ENCODE measurements at places on chromosomes 2 and 18. TPM values are rescaled to one million over a fixed set of nuclear protein-coding genes. Genes with fewer than 3 reads are reported as not detected.
A peak's percentile ranks its signal among the peaks of the same experiment; 100 is the strongest.

The KCNS3 gene
- 5.5 TPM for total RNA-seq

The CXCR2 gene
- total RNA-seq, result not detected

The COL4A4 gene
- 0.05 TPM for total RNA-seq

The CNTNAP5 gene
- total RNA-seq, result 22.0 TPM

The COL4A3 gene
- total RNA-seq, result not detected

DNA sequence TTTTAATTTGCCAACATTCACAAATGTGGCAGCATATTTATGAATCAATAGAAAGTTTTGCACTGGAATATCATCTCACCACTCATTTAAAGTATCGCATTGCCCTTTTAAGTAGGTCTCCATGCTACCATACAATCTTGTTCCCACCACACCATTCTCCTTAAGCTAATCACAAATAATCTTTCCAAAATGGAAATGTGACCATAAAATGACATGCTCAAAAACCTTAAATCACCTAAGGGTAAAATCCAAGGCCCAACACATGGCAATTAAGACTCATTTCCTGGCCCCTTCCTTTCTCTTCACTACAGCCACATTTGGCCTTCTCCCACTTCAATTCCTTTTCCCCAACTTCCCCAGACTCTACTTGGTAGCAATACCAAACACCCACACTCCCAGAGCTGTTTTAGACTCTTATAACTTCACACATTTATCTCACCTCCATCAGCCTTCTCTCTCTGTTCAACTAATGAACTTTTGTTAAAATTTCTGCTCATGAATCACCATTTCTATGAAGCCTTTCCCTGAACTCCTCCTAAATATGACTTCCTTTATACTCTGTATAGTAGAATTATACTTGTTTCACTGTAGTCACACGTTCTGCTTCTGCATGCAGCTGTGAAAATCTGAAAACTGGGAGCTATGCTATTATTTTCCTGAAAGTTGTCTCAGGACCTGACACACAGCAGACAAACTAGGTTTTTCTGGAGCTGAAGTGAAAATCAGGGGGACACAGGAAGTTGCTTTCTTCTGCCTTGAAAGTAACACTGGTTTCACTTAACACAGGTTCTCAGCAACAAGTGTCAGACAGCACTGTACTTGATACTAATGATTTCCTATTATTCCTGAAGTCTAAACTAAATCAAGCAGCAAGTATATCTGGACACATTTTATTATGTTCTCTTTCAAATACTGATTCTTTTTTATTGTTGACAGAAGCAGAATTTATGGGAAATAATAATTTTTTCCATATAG lies 303.9 kb downstream of the ZEB2 start:
- no peak overlapping the region for H3K27ac ChIP-seq
- no peaks in the 10 kb centered on the region for H3K27me3 ChIP-seq
- DNase-seq, result no peak
- H3K4me3 ChIP-seq, result no peak overlapping the region
- H3K36me3 ChIP-seq, result no peaks in the 10 kb centered on the region

DNA sequence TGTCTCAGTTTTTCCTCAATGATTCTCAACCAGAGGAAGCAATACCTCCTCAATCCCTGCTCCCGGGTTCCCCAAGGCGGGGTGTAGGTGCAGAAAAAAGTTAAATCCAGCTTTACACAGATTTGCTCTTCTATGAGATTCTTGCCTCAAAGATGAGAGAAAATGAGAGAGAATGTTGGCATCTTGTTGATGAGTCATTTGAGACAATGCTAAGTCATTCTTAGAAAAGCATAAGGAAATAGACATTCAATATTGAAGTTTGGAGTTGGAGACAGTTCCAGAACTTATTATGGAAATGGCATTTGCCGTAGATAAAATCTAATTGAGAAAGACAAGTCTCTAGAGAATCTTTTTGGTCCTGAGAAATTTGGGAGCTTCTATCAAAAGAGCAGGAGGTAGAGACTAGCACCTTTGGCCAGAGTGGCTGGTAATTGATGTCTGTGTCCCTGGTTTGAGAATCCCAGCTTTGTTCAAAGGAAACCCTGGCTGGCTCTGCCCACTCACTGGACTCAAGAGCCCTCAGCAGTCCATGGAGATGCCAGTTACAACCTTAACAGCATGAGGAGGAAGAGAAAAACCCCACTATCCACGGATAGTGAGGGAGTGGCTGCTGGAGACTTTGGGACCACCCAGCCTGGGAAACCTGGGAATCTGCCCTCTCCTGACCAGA lies 181.2 kb downstream of the FAM124B start:
- no peak overlapping the region for H3K4me3 ChIP-seq
- peaks cover 4% of the 10 kb centered on the region for H3K27me3 ChIP-seq
- no peak overlapping the region for H3K27ac ChIP-seq
- H3K36me3 ChIP-seq, result no peaks in the 10 kb centered on the region

DNA sequence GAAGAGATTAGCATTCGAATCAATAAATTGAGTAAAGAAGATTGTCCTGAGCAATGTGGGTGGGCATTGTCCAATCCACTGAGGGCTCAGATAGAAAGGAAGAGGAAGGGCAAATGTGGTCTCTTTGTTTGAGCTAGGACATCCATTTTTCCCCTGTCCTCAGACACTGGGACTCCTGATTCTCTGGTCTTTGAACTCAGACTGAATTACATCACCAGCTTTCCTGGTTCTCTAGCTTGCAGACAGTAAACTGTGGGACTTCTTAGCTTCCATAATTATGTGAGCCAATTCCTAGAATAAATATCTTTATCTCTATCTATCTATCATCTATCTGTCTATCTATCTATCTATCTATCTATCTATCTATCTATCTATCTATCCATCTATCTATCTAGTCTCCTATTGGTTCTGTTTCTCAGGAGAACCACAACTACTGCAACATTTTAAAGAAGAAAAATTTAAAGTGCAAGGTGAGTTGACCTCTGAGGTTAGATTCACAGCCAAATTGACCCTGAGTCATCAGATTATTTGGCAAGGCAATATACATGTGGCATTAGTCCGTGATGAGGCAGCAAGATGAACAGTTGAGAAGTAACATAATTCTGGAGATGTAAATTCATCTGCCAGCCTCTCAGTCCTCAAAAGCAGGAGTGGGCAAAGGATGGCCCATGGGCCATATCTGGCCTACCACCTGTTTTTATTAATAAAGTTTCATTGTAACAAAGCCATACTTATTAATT lies 191.4 kb downstream of the PDE11A start:
- H3K27me3 ChIP-seq, result no peaks in the 10 kb centered on the region
- DNase-seq, result no peak
- H3K4me1 ChIP-seq, result peaks cover 5% of the 10 kb centered on the region
- no peak overlapping the region for H3K4me3 ChIP-seq
- H3K36me3 ChIP-seq, result no peaks in the 10 kb centered on the region

GRCh38 chr2:16760426-16760825 lies 94.8 kb upstream of the CYRIA start:
- no peak for DNase-seq
- H3K4me3 ChIP-seq, result no peak overlapping the region
- H3K27me3 ChIP-seq, result peaks cover 2% of the 10 kb centered on the region
- no peak overlapping the region for H3K27ac ChIP-seq
- H3K4me1 ChIP-seq, result peaks cover 7% of the 10 kb centered on the region

DNA sequence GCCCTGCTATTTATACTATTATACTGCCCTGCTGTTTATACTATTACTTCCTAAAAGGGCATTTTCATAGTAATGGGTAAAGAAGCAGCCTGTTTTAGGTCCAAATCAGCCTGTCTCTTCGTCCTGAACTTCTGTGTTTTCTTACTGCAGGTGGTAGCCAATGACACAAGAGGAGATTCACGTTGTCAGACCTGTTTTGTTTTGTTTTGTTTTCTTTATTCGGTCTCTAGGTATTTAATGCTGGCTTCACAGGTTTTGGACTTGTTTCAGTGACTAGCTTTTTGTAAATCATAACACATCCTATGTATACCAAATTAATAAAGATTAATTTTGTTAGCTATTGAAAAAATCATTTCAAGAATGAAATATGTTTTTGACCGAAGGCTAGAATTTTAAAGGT lies 116.4 kb downstream of the MAP3K20 start:
- H3K27me3 ChIP-seq, result no peaks in the 10 kb centered on the region
- no peak overlapping the region for H3K4me3 ChIP-seq
- H3K27ac ChIP-seq, result no peak overlapping the region
- H3K4me1 ChIP-seq, result no peaks in the 10 kb centered on the region

DNA sequence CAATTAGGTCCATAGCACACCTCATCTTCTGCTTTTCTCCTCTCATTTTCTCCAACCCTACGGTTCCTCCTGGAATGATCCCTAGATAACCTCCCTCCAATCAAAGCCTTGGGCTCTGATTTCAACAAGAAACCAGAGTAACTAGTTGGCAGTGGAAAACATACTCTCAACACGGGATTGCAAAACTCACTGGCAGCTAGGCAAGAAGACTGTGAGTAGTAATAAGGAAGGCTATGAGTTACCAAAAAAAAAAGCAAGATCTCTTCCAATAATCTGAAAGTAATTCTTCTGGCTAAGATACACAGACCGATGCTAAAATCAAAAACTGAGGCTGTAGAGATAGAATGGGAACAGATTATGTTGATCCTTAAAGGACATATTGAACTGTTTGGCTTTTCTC lies 28.4 kb upstream of the CCDC102B start:
- no peaks in the 10 kb centered on the region for H3K27me3 ChIP-seq
- H3K27ac ChIP-seq, result no peak overlapping the region
- H3K4me3 ChIP-seq, result no peak overlapping the region
- peaks cover 6% of the 10 kb centered on the region for H3K36me3 ChIP-seq

DNA sequence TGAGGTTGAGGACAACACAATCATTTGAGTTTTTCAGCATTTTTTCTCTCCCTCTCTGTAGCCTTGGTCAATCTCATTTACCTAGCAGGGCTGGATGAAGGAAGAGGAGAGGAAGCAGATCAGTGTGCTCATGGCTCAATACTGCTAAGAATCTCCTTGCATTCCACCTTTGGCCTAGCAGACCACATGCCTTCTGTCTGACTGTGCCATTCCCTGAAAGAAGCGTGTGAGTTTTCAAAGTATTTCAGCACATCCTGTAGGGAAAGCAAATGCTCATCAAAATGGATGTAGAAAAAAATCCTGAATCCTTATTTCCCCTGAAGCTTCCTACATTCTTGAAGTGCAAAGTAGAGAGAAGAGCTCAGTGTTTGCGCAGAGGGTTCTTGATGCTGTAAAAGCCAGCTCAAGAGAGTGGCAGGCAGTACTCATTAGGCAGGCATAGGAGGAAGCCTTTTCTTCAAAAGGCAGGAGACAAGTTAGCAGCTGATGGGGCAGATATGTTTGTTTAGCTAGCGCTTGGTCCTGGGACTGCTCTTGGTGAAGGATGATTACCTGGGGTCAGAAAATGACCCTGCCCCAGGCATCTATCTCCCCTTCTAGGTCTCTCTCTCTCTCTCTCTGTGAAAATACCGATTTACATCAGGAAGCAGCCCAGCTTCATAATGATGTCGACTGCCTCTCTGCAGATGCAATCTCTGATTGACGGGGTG lies 14.4 kb upstream of the PIK3C3 start:
- H3K4me3 ChIP-seq, result no peak overlapping the region
- no peaks in the 10 kb centered on the region for H3K36me3 ChIP-seq
- H3K27ac ChIP-seq, result no peak overlapping the region
- DNase-seq, result no peak
- H3K4me1 ChIP-seq, result no peaks in the 10 kb centered on the region
- H3K27me3 ChIP-seq, result peaks cover 2% of the 10 kb centered on the region

DNA sequence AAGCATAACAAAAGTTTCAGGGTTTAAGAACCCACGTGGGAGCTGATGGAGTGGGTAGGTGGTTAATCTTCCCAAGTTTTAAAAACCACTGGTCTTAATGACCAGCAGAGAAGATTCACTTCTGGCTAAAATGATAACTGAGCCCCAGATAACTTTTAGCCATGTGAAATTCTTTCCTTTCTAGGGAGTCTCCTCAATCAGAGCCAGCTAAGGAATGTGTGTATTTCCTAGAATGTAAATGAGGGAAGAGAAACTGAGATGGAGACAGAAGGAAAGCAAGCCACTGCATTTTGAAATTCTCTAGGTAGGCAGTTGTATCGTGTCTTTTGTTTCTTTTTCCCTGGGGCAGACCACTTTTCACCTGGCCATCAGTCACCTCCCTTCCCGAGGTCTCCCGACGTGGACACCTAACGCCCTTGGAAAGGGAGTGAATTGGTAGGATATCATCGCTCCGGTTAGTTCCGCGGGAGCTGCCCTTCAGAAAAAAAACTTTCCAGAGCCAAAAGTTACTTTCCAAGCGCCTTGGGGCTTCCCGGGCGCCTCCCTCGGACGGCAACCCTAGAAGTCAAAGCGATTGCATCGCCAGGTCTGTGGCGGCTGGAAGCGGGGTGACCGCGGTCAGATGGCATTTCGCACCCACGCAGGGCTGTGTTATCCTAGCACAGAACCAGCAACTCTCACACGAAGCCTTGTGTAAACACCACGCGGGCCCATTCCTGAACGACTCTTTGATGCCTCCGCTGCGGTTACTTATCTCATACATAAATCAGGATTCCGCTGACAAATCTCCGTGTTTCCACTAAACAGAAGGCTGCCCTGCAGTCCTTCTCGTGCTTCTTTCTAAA lies 1.3 kb downstream of the COLEC12 start:
- H3K4me1 ChIP-seq, result no peaks in the 10 kb centered on the region
- DNase-seq, result no peak
- no peak overlapping the region for H3K27ac ChIP-seq
- H3K36me3 ChIP-seq, result no peaks in the 10 kb centered on the region
- peak overlapping the region; percentile 80 for H3K4me3 ChIP-seq

GRCh38 chr2:111160758-111161157 lies 40.0 kb downstream of the BCL2L11 start:
- no peak overlapping the region for H3K4me3 ChIP-seq
- H3K27me3 ChIP-seq, result peaks cover 5% of the 10 kb centered on the region
- DNase-seq, result no peak
- H3K4me1 ChIP-seq, result peaks cover 30% of the 10 kb centered on the region

GRCh38 chr2:38056216-38056615 lies 19.7 kb downstream of the CYP1B1 start:
- H3K27ac ChIP-seq, result no peak overlapping the region
- peaks cover 1% of the 10 kb centered on the region for H3K27me3 ChIP-seq
- no peak for DNase-seq
- no peak overlapping the region for H3K4me3 ChIP-seq

DNA sequence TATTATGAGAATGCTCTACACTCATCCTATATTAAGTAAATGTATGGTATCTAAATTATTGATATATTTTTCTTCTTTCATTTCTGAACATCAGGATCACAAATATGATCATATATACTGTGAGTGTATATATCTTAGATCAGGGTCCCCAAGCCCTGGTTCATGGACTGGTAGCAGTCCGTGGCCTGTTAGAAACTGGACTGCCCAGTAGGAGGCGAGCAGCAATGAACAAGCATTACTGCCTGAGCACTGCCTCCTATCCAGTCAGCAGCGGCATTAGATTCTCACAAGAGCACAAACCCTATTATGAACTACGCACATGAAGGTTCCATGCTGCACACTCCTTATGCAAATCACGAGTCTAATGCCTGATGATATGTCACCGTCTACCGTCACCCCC lies 1247.1 kb upstream of the NXPH2 start:
- no peaks in the 10 kb centered on the region for H3K4me1 ChIP-seq
- no peak overlapping the region for H3K27ac ChIP-seq
- no peaks in the 10 kb centered on the region for H3K36me3 ChIP-seq
- DNase-seq, result no peak
- H3K27me3 ChIP-seq, result no peaks in the 10 kb centered on the region

All from glutamatergic neuron (in vitro differentiated cells).